Stimulated activated CD8-positive, alpha-beta memory T cell treated with anti-CD3 and anti-CD28 coated beads, Interleukin-15, amount 100 ng/mL, for 48 hours (primary cell): ENCODE measurements at places on chromosomes 13 and 19.

DNA sequence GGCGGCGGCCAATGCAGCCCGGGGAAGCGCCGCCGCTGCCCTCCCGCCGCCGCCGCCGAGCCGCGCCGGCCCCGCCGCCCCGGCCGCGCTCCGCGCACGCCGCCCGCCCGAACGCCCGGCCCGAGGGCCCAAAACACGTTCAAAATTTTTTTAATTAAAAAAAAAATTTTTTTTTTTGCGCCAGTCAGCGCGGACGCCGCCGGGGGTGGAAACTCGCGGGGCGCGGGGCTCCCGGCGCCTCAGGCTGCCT lies 468 bp downstream of the HMGB1 start:
- DNase-seq = no peak

GRCh38 chr19:14632286-14632685 lies 42.4 kb downstream of the ADGRE3 start:
- no peak for DNase-seq

GRCh38 chr19:50547385-50548190 lies 20.6 kb downstream of the LRRC4B start:
- no peak for DNase-seq

DNA sequence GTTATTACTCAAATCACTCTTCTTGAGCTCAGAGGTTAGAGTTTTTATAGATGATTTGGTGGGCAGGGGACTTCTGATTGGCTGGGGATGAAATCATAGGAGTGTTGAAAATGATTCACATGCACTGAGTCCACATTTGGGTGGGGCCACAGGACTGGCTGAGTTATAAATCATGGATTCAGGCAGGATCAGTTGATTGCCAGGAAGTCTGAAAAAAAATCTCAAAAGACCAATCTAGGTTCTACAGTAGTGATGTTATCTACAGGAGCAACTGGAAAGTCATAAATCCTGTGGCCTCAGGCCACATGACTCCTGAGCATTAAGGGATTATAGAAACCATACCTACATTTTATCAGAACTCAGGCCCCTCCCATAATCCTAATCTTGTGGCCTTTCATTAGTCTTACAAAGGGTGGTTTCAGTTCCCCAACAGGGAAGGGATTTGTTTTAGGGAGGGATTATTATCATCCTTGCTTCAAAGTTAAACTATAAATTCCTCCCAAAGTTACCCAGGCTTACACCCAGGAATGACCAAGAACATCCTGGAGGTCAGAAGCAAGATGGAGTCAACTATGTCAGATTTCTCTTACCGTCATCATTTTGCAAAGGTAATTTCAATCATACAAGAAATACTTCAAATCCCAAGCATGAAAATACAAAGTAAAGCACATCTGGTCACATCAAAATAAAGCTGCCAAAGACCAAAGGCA lies 5.6 kb upstream of the CCDC70 start:
- DNase-seq = no peak

DNA sequence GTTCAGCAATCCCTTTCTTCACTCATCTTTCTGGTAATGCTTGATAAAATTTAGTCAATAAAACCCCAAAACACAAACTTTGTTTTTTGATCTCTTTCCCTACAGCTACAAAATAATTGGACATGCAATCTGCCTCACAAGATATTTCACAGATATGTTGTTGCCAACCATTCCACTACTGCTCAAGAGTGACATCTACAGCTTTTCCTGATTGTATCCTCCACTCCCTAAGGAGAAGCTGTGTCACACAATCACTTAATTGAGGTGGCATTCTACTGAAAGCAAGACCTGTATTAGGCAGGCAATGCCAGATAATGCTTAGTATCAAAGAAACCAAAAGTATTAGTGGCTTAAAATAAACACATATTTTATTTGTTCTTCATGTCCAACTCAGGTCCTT lies 1646.2 kb upstream of the SPRY2 start:
- DNase-seq = no peak

DNA sequence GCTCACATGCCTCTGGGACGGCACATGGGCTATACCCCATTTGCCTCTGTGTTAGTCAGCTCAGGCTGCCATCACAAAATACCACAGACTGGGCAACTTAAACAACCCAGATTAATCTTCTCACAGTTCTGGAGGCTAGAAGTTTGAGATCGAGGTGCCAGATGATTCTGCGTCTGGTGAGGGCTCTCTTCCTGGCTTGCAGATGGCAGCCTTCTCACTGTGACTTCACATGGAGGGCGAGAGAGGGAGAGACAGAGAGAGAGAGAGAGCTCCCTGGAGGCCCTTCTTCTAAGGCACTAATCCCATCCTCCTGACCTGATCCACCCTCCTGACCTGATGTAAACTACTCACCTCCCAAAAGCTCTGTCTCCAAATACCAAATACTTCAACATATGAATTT lies 55.0 kb downstream of the GPR12 start:
- DNase-seq = no peak

DNA sequence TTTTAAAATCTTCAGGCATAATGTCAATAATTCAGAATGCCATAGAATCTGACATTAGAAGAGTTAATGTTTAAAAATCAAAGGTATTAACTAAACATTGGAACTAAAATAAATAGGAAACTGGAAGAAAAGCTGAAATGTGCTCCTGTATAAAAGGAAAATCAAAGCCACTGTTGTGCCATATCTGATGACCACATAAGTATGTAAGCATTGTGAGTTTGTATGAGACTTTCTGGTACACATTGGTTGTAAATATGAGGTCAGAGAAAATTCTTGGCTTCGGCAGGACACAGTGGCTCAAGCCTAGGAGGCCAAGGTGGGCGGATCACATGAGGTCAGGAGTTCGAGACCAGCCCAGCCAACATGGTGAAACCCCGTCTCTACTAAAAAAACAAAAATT lies 48.3 kb upstream of the INTS6 start:
- no peak for DNase-seq

DNA sequence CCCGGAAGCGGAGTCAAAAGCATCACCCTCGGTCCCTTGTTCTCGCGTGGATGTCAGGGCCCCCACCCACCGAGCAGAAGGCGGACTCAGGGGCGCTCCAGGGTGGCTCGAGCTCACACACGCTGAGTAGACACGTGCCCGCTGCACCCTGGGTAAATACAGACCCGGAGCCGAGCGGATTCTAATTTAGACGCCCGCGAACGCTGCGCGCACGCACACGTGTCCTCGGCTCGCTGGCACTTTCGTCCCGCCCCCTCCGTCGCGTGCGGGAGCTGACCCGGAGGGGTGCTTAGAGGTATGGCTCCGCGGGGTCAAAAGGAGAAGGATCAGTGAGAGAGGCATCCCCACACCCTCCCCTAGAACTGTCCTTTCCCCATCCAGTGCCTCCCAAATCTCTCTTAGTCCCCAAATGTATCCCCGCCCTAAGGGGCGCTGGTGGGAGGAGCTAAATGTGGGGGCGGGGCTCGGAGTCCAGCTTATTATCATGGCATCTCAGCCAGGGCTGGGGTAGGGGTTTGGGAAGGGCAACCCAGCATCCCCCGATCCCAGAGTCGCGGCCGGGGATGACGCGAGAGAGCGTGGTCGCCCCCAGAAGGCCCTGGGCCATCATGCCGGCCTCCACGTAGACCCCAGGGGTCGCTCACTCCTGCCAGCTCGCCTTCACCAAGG lies 451 bp upstream of the ICAM5 start:
- no peak for DNase-seq

- no peak for DNase-seq
Measured at GRCh38 chr13:59270327-59270726, 893.4 kb downstream of the DIAPH3 start.

GRCh38 chr13:51612867-51613266 lies 28.6 kb downstream of the WDFY2 start:
- DNase-seq = no peak

DNA sequence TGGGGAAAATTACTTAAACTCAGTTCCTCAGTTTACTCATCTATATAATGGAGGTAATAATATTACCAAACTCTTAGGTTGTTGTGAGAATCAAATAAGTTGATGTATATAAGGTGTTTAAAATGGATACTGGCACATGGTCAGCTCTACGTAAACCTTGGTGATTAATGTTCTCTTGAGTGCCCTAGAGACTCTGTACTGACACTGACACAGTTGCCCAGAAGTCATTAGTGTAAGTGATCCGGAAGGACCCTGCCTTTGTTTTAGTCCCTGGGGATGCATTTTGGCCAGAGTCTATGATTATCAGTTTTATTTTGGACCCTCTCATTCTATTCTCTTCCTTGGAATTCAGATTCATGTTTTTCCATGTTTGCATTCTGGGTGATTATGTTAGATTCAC lies 31.9 kb downstream of the CHST8 start:
- DNase-seq = no peak

- no peak for DNase-seq
Measured at GRCh38 chr19:55058781-55059610, 4.0 kb downstream of the RDH13 start.

DNA sequence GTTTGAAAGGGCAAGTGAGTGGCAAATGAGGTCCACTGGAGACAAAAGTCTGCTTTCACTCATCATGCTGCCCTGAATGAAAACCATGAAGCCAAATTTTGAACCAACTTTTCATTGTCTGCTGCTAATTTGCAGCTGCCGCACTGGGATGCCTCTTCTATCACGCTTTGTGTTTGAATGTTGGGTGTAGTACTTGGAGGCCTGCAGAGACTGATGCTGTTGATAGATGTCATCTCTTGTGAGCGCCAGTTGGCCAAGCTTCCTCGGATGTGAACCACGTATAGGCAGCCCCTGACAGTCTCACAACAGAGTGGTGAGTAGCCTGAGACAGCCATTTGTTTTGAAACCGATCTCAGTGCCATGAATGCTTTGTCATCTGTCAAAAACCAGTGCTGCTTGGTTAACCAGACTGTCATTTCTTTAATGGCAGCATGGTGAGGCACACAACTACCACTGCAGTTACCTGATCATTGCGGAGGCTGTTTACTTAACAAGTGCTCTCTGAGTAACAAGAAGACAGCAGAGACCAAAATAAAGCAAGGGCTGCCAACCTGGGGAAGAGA lies 31.2 kb upstream of the SLC10A2 start:
- no peak for DNase-seq

GRCh38 chr19:1811472-1811894 lies 593 bp downstream of the ATP8B3 start:
- peak; percentile 24 for DNase-seq

DNA sequence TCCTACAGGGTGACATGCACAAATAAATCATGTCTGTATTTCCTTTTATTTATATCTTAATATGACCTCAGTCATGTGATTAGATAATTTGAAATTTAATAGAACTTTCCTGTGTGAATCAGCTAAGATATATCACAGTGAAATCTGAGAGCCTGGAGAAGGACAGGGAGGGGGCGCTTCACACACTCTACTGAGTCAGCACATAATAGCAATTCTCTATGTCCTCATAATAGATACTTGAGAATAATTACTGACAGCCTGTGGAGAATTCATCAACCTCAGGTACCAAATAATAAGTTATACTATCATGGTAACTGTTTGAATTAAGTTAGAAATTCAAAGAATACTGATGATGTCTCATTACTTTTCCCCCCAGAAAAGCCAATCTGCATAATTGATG lies 98.0 kb upstream of the SLC10A2 start:
- DNase-seq = no peak

DNA sequence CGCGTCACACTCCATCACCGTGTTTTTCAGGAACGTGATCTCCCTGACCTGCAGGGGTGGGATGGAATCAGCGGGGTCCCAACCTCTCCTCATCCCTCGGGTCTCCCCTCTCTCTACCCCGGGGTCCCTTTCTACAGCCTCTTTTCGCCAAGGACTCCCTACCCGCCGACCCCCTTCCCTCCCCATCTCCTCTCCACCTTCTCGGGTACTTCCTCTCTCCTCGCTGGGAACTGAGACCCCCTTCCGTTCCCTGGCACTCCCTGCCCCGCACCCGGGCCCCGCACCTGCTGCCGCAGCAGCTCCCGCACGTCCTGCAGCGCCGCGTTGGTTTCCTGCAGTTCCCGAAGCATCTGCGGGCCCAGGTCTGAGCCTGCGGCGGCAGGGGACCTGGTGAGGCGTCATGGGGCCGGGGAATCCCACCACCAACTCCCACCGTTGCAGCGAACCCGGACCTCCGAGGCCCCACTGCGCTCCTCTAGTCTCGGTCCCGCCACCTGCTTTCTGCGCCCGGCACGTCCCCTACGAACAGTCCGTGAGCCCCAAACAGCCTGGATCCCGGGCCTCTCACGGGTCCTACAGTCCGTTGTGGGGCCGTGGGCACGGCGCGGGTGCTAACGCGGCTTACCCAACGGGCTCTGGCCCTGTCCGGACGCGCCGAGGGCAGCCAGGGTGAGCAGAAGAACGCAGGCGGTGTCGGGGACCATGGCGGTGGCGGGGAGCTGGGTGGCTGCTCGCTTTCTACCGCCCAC lies at the start of gene COMP:
COMP (minus strand) TSS at position 740 of the 749 bp plus-strand sequence; CDS start at position 704, 36 bp downstream.
- no peak for DNase-seq

- DNase-seq = no peak
Measured at GRCh38 chr19:11191273-11191755, 6.0 kb downstream of the KANK2 start.

DNA sequence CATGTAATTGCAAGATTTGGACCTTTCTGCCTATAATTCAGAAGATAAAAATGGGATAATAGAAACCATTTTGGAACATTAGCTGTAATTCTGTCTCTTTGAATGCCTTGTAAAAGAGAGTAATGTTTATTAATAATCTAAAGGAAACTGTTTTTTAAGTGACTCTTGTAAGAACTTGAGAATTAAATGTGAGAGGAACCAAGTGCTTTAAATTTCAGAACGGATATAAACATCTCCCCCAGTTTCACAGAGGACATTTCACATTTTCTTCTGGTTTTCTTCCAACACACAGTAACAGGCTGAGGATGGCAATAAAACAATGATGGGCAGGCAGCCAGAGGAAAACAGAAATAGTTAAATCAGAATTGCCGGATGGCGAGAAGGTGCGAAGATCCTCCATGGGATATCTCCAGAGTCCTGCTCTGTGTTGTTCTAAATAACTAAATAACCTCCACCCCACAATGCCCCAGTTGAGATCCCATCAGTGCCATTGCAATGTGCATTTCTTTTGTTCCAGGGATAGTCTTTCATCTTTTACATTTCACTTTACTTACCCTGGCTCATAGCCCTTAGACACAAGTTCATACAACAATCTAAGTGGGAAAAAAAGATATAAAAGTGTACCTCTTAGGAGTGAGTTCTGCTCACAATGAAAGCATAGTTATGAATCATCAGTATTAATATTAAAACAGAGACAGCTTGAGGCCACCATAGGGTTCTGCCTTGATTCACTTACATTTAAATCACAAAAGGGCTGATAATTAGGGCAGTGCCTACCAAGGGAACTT lies 73.3 kb downstream of the TNFRSF19 start:
- DNase-seq = no peak

GRCh38 chr19:17332677-17333581 lies 1.7 kb downstream of the ANO8 start:
- DNase-seq = peak; percentile 54
